ENCODE measurements at places on chromosomes 12 and 14.

GRCh38 chr14:51004801-51005526, 60.7 kb upstream of the PYGL start:
- DNase-seq = no peak

- DNase-seq = no peak
These were observed 160.8 kb upstream of the FAR2 start for GRCh38 chr12:28988325-28988704.

GRCh38 chr14:64714432-64715025, 10.3 kb downstream of the PLEKHG3 start:
- no peak for DNase-seq

GRCh38 chr14:24941719-24942118, 108.2 kb downstream of the STXBP6 start:
- no peak for DNase-seq

- no peak for DNase-seq
These were observed 31.0 kb upstream of the SLC38A1 start for GRCh38 chr12:46299851-46300250.

DNA sequence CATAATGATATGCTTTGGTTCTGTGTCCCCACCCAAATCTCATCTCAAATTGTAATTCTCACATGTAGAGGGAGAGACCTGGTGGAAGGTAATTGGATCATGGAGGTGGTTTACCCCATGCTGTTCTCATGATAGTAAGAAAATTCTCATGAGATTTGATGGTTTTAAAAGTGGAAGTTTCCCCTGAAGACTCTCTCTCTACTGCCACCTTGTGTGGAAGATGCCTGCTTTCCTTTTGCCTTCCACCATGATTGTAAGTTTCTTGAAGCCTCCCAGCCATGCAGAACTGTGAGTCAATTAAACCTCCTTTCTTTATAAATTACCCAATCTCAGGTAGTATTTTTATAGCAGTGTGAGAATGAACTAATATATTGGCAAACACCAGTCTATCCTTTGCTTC, 260.4 kb upstream of the PPFIA2 start:
- no peak for DNase-seq

GRCh38 chr14:85281921-85282320, 248.0 kb upstream of the FLRT2 start:
- no peak for DNase-seq

GRCh38 chr14:24425704-24426103, 3.8 kb downstream of the CBLN3 start:
- DNase-seq = no peak

DNA sequence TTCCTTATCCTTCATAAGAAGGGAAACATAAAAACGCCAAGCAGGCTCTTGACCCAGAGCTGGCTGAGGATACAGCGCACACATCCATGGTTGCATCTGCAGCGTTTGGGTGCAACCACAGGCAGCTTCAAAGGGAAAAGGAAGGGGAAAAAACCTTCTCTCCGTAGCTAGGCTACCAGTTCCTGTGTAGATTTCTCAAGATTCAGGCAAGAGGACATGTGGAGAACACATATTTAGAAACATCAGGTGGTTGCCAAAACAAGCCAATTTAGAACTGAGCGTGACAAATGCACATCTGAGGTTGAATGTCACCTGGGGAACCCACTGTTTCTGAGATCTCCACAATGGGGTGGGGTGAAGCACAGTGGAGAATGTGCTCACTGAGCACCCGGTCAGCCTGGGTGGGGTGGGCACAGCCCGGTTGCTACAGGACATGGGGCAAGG, 78.3 kb upstream of the BDKRB2 start:
- no peak for DNase-seq

GRCh38 chr14:26021759-26022158, 576.1 kb downstream of the NOVA1 start:
- no peak for DNase-seq

DNA sequence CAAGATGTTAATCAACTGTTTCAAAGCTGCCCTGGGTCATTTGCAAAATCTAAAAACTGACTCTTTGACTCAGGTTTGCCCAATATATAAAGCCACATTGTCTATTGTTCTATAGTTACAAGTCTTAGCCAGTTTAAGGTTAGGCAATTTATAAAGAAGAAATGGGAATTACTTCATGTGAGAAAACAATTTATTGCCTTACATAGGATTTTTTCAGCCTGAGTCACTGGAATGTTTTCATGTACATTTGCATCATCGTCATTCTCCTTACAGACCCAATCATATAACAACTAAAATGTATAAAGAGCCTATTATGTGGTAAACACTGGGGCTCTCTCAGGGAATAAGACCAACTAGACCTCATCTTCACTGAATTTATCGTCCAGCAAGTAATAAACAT, 100.3 kb upstream of the PLEKHG7 start:
- no peak for DNase-seq

GRCh38 chr12:110636516-110636915, 22.6 kb downstream of the TCTN1 start:
- DNase-seq = no peak

GRCh38 chr14:83164016-83164415, 1630.4 kb upstream of the SEL1L start:
- DNase-seq = no peak

DNA sequence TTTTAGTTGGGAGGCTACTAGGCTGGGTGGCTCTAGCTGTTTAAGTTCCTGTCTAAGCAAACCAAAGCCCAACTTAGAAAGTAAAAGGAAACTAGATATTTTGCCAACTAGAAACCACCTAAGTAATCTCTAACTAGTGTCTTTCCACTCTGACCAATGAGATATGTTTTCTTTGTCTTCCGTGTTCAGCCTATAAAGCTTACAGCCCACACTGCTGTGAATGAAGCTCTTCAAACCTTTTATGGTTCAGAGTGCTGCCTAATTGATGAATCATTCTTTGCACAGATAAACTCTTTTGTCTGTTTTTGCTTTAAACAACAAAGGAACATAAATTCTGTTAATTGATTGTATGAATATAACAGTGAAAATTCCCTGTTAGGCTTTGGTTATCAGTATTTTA, 66.1 kb downstream of the FUT8 start:
- DNase-seq = no peak

- DNase-seq = no peak
These were observed 45.6 kb downstream of the MDM2 start for GRCh38 chr12:68853396-68854077.

DNA sequence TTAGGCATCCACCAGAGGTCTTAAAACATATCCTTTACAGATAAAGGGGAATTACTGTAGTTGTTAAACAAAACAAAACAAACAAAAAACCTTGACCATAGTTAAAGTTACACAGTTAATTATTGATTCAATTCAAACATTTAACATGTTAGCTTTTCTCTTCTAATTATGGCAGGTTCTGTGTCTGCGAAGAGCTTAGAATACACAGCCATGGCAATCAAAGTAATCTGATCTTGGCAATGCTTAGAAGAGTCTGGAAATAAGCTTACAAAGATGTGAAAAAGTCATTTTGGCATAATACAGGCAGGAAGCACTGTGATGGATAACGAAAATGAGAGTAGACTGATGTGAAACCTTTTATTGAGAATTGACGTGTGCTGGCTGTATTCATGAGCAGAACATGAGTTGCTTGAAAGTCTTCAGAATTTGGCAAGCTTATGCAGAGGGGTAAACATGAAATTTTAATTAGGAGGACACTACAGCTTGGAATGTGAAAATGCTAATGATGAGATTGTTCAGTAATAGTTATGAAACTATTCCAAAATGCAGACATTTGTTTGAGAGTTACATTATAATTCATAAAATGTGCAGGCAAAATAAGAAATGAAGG, 629.6 kb downstream of the FSCB start:
- no peak for DNase-seq

- no peak for DNase-seq
These were observed 207.8 kb downstream of the RBM19 start for GRCh38 chr12:113758165-113758924.

All from cortex of kidney (tissue), 1 donor.